SJSA1 (cell line): ENCODE measurements at places on chromosomes 6 and 20. TPM values are rescaled to one million over a fixed set of nuclear protein-coding genes. Genes with fewer than 3 reads are reported as not detected.

- DNase-seq: no peak
Observed at GRCh38 chr6:42970871-42971612, 7.9 kb downstream of the PEX6 start.

- no peak for DNase-seq
Observed at GRCh38 chr6:37988696-37989095, 169.2 kb downstream of the ZFAND3 start.

DNA sequence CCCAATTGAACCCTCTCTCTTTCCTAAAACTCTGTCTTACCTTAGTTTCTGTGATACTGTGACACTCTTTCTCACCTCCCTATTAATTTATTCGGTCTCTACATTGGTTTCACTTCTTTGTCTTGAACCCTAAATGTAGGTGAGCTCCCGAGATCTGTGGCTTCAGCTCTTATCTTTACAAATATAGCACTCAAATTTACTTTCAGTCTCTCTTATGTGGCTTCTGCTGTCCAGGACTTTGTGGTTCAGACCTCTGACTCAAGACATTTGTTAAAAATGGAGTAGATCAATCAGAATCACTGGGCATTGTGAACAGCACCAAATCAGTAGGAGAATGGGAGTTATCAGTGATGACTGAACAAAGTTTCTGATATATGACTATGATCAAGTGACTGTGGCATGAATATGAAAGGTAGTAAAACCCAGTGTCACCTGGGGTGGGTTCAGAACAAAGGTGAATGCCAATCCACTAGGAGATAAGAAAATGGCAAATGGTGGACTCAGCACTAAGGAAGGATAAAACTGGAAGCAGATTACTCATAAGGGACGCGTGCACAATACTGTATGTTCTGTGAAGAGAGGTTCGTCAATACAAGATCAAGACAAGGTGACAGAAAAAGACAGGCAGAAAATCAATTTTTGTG lies 27.2 kb downstream of the IL17F start:
- DNase-seq: no peak

The CDH22 gene
- total RNA-seq: not detected in 2 replicates

The RSPO3 gene
- not detected in 2 replicates for total RNA-seq

The ADTRP gene
- total RNA-seq: 0.58 TPM in 1 of 2 replicates, not detected in the other
